ENCODE measurements at places on chromosomes 7 and 10. TPM values are rescaled to one million over a fixed set of nuclear protein-coding genes. Genes with fewer than 3 reads are reported as not detected.

GRCh38 chr10:75540981-75541380 lies 109.6 kb downstream of the LRMDA start:
- DNase-seq: no peak

Gene DYDC2
- not detected for polyA plus RNA-seq

DNA sequence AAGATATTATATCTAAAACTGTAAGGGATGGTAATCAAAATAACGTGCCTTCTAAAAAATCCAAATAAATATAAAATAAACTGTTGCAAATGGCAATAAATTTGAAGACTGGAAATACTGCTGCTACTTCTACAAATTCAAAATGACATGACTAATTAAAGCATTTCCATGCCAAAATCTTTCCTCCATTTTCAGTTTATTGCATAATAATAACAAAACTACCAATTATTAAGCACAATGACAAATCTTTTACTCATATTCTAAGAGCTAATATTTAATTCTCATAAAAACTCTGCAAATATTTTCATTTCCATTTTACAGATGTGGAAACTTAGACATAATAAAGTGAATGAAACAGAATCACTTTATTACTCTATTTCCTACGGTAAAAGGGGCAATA lies 38.8 kb upstream of the NEBL start:
- DNase-seq: no peak

Gene GPR15LG
- not detected for polyA plus RNA-seq

GRCh38 chr10:33067481-33067880 lies 109.5 kb upstream of the ITGB1 start:
- DNase-seq: peak; percentile 57

Gene ADAP1
- 0.51 TPM for polyA plus RNA-seq

Gene CELF2
- polyA plus RNA-seq: 27.5 TPM

Gene SAMD9L
- 18.5 TPM for polyA plus RNA-seq

- DNase-seq: no peak
Measured at GRCh38 chr7:13524076-13524475, 465.4 kb downstream of the ETV1 start.

DNA sequence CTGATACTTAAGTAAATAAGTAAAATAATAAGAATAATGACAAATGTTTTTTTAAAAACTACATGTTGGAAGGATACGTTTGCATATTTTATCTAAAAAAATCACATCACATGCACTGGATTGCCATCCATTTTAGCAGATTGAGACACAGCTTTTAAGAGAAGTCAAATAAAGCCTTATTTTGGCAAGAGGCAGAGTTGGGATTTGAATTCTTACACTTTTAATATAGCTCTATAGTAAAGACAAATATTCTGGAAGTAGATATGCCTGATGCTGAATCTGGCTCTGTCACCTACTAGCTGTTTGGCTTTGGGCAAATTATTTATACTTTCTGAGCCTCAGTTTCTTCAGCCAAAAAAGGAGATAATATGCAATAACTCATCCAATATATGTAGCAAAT lies 386.4 kb downstream of the ETV1 start:
- no peak for DNase-seq

Gene HOXA5
- polyA plus RNA-seq: 1.3 TPM

Gene TYW1B
- 0.98 TPM for polyA plus RNA-seq

Gene FAM25G
- polyA plus RNA-seq: 1.4 TPM

DNA sequence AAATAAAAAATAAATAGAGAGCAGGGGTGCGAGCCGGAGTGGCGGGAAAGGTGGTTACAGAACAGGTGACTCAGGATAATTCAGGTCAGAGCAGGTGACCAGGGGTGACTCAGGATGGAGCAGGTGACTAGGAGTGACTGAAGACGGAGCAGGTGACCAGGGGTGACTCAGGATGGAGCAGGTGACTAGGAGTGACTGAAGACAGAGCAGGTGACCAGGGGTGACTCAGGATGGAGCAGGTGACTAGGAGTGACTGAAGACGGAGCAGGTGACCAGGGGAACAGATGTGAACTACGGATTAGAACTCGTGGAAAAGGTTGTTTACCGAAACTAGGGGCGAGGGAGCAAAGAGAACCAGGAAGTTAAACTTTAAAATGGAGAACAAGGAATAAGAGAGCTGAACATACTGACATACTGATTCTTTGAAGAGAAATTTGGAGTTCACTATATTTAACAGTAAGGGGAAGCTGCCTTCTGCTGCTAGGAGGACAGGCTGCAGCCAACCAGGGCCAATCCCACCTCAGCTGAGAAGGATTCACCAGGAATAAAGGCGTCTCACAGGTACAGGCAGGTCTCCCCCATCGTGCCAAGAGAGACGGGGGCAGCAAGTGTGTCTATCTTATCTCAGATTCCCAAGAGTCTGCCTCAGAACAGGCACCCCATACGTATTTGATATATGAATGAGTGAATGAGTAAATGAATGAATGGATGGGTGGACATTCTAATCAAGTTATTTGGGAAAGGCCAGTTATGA lies 101.3 kb downstream of the CPXM2 start:
- no peak for DNase-seq

GRCh38 chr10:55410415-55410885 lies 609.4 kb upstream of the PCDH15 start:
- peak; percentile 54 for DNase-seq

DNA sequence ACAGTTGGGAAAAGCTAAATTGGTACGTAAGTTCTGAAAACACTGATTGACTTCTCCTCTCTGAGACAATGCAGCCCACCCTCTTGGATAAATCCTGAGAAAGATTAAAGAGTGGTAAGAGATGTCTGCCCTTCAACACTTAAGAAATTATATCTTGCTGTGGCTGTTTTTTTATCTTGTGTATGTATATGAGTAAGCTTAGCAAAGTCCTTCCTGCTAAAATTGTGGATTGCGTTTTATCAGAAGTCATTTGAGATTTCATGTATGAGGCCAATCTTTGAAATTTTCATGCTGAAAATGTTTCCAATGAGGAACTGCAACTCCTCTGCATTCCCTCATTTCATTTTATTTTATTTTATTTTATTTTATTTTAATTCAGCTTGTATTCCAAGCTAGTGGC lies 106.2 kb upstream of the INHBA start:
- no peak for DNase-seq

GRCh38 chr10:114286921-114287320 lies 47.9 kb downstream of the VWA2 start:
- no peak for DNase-seq

Gene SDK1
- not detected for polyA plus RNA-seq

DNA sequence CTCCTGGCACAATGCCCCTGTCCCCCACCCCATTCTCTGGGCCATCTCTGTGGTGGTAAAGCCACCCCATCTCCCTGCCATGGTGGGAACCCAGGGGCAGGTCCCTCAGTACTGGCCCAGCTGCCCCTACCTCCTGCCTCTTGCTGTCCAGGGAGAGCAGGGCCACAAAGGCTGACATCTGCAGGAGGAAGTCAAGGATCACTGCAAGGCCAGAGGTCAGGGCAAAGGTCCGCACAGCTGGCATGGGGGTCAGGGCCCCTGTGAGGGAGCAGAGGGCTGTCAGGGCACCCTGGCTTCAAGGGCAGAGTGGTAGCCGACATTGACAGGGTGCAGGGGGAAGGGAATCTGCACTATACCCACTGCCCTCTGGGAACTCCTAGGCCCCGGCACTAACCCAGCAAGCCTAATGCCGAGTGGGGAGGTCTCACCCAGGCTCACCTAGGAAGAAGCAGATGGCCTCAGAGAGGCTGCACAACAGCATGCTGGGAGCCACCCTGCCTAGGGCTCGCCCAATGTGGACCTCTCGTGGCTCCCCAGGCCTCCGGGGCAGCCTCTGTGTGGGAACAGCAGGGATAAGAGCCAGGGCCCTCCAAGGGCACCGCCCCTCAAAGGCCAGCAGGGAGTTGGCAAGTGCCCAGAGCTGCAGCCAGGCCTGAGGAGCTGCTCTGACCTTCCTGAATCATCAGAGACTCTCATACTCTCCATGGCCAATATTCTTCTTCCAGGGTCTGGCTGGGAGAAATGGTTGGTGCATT lies 7.7 kb downstream of the NPC1L1 start:
- peak; percentile 37 for DNase-seq
